ENCODE measurements at places on chromosomes 12 and 14.

GRCh38 chr14:51430633-51431032 is 190.6 kb downstream of the TMX1 start:
- no peak for DNase-seq

GRCh38 chr12:124326871-124327270 is 32.0 kb downstream of the RFLNA start:
- no peak for DNase-seq

DNA sequence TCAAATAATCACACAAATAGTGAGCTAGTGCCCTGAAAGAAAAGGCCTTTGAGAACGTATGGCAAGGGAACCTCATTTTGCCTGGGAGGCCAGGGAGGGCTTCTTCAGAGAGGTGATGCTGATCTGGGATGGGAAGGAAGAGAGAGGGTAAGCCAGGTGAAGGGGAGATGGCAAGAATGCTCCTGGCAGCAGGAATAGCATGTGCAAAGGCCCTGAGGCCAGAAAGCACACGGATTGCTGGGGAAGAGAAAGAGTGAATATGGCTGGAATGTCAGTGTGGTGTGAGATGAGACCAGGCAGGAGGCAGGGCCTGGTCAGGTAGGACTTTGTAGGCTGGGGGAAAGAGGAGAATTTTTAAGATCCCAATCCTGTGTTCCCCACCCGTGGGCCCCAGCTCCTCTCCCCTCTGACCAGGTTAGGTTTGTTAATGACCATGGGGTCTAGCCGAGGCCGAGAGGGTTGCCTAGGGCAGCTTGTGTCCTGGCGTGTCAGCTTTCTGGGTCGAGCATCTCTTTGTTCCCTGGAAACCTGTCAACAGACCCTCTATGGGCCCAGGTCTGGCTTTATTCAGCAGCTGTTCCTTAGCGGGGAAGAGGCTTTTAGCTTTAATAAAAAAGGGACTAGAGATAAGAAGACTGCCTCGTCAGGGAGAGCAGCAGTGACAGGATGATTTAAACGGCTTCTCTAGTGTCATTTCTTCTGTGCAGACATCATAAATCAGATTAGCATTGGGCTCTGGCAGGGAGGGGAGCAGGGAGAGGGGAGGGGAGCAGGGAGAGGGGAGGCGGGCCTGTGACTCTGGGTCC is 123.4 kb downstream of the ADCK1 start:
- no peak for DNase-seq

DNA sequence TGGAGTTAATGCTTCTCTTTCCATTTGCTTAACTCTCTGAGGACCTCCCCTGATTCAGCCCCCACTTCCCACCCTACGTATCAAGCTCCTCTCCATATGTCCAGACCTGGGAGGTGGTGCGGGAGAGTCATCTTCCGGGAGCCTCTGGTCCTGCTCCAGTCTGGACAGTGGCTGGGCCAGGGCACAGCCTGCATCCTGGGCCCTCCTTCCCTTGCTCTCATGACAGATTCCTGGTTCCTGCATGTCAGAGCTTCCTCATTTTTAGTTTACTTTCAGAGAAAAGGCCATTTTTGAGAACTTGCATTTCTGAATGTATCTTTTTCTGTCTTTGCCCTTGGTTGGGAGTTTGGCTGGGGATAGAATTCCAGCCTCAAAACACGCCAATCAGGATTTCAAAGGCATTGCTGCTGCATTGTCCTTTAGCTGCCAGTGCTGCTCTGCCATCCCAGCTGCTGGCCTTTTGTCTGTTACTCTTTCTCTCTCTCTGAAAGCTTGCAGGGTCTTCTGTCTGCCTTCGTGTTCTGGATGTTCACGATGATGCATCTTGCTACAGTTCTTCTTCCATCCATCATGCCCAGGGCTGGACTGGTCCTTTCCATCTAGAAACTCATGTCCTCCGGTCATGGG is 54.7 kb downstream of the SLC6A12 start:
- DNase-seq, result no peak

DNA sequence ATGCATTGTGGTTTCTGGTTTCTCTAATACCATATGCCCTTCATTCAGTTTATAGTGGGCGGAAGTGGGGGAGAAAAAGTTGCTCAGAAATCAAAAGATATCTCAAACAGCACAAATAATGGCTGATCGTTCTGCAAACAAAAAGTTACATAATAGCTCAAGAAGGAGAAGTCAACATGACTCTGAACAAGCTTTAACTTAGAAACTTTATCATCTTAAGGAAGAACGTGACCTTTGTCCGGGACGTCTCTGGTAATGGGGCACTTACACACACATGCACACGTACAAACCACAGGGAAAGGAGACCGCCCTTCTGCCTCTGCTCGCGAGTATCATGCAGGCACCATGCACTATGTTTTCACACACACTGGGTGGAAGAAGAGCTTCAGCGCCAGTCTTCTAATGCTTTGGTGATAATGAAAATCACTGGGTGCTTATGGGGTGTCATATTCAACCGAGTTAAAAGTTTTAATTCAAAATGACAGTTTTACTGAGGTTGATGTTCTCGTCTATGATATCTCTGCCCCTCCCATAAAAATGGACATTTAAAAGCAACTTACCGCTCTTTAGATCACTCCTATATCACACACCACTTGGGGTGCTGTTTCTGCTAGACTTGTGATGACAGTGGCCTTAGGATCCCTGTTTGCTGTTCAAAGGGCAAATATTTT is 4.7 kb downstream of the FOS start:
- DNase-seq, result no peak

GRCh38 chr12:93970900-93971688 is 177.3 kb upstream of the PLXNC1 start:
- no peak for DNase-seq

- DNase-seq, result no peak
Observed at GRCh38 chr14:55188686-55189295, 2.6 kb downstream of the DLGAP5 start.

- DNase-seq, result no peak
Observed at GRCh38 chr14:77375973-77376770, 722 bp downstream of the TMED8 start.

GRCh38 chr12:11633968-11634367 is 15.5 kb upstream of the ETV6 start:
- no peak for DNase-seq

GRCh38 chr14:102208741-102209140 is 69.0 kb downstream of the WDR20 start:
- DNase-seq, result no peak

- DNase-seq, result no peak
Observed at GRCh38 chr14:77257700-77258099, 13.3 kb downstream of the NGB start.

- DNase-seq, result no peak
Observed at GRCh38 chr14:96102081-96102856, 63.1 kb downstream of the C14orf132 start.

- no peak for DNase-seq
Observed at GRCh38 chr12:80101126-80101525, 1.8 kb downstream of the OTOGL start.

- DNase-seq, result no peak
Observed at GRCh38 chr14:79136071-79137044, 966.2 kb downstream of the NRXN3 start.

DNA sequence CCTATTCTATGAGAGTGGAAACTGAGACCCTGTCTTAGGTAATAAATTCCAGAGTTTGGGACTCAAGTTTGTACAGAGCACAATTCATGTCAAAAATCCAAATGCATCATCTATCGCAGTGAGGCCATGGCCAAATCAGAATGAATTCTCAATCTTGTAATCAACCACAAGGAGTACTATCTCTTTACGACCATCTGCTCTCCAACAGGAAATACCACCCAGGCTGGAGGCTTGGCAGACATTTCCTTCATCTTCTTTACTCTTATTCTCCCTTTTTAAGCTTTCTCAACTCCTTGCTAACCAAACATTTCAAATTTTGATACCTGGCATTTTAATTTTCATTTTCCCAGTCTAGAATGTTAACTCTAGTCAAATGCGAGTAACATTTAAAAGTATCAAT is 32.7 kb upstream of the RNU6-7 start:
- DNase-seq, result no peak

DNA sequence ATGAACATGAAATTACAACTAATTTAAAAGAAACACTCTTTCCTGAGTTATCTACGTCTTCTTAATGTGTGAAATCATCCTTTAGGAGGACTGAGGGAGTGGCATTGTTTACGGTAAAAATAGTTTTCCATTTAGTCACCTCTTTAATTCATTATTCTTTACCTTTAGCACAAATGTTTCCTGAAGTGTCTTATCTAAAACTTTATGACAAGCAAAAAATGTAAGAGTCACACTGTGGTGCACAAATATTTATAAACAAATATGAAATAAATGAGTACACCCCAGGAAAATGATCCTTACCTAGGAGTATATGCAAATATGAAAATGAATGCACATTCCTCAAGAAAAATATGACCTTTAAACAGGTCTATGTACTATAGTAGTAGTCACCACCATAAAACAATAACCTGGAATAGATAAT is 104.6 kb downstream of the PTPRR start:
- no peak for DNase-seq

- no peak for DNase-seq
Observed at GRCh38 chr14:97462081-97462480, 664.9 kb downstream of the VRK1 start.

DNA sequence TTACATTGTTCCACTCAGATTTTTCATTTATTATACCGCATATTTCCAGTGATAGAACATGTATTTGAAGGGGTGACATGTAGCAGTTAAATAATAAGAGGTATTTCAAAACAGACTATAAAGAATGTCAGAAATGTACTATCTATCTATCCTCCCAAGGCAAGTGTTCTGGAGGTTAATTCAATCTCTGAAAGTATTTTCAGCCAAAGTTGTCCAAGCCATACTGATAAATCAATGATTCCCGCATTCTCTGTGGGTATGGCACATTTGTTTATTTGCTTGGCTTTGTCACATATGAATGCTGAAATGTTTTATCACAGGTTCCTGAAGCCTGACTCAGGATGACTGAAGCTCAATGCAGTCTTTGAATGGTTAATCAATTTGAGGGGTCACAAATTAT is 35.8 kb downstream of the KCNH5 start:
- no peak for DNase-seq

GRCh38 chr12:75305412-75306332 is 24.5 kb downstream of the CAPS2 start:
- no peak for DNase-seq

- no peak for DNase-seq
Observed at GRCh38 chr14:36173161-36173560, 3.4 kb downstream of the PTCSC3 start.

DNA sequence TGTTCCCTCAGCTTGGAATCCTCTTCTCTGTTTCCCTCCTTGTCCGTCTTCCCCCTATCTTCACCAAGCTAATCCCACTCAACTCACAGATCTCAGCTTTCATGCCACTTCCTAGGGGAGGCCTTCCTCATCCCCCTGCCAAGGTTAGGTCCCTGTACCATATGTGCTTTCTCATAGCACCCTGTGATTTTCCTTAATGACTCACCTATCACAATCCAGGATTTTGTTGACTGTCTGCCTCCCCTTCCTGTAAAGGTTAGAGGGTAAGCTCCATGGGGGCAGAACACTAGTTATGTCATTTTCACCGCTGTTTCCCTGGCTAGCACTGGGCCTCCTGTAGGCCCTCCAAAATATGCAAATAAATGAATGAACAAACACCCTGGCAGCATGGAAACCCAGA is 57.6 kb downstream of the CRADD start:
- DNase-seq, result no peak

DNA sequence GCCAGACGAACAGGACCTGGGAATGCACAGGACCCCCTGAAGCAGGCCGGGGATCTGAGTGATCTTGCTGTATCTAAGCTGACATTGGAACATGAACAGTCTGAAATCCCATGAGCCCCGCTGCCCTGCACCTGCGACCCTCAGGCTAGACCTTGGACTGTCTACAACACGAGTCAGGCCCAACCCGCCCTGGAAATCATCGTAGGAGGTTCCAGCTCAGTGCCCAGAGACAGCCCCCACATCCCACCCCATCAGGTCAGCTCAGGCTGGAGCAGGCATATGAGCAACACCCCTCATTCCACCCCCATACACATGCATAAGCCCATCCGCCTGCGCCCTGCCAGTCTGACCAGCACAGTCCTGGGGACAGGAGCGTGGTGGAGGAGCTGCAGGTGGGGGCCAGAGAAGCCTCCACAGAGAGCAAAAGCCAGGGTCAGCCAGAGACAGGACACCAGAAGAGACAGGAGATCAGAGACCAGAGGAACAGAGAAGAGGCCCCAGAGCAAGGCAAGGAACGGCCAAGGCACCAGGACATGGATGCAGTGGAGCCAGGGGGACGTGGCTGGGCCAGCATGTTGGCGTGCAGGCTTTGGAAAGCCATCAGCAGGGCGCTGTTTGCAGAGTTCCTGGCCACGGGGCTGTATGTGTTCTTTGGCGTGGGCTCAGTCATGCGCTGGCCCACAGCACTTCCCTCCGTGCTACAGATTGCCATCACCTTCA is at the start of gene AQP6:
TSS of gene AQP6 (plus strand) at position 307 of the 720 bp plus-strand sequence. CDS start at position 534, 227 bp downstream.
- no peak for DNase-seq

GRCh38 chr14:88866305-88866704 is 41.9 kb downstream of the TTC8 start:
- no peak for DNase-seq

DNA sequence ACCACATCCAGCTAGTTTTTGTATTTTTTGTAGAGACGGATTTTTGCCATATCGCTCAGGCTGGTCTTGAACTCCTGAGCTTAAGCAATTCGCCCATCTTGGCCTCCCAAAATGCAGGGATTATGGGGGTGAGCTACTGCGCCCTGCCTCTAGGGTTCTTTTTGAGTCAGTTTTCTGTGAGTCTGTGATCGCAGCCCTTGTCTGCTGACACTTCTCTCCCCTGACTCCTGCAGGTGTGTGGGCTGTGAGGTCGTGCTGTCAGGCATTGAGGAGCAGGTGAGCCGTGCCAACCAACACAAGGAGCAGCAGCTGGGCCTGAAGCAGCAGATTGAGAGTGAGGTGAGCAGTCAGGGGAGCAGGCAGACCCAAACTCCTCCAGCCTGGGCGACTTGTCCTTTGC is 6.3 kb downstream of the COPS7A start:
- DNase-seq, result no peak

DNA sequence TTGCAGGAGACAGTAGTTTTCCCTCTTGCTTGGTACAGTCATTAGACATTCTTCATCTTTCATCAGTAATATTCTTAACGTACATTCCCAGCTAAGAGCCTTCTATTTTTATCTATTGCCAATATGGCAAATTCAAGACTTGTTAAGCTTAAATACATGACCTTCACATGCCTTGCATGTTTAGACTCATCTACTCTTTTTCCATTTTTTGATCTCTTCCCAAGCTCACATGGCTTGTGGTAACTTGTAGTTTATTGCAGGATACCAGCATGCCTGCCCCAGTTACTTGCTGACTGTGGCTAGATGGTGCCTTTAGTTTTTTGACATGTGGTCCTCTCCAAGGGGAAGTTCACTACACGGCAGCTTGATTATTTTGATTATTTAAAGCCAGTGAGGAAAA is 729.0 kb downstream of the SLC6A15 start:
- no peak for DNase-seq

GRCh38 chr14:96097752-96098151 is 58.6 kb downstream of the C14orf132 start:
- no peak for DNase-seq

DNA sequence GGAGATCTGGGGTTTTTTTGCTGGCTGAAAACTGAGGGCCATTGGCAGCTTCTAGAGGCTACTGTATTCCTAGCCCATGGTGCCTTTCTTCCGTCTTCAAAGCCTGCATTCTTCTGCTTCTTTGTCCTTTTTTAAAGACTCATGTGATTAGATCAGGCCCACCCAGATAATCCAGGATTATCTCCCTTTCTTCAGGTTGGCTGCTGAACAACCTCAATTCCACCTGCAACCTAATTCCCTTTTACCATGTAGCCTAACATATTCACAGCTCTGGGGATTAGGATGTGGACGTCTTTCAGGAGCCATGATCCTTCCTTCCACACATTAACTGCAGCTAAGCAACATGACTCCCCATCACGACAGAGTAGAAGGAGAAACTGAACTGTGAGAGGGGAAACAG is 985.5 kb downstream of the DIO2 start:
- no peak for DNase-seq

GRCh38 chr12:122980183-122981035 is at the start of gene ARL6IP4:
ARL6IP4 (plus strand) TSS chr12:122980681; CDS start chr12:122981140, 459 bp downstream.
- DNase-seq, result no peak
